ENCODE measurements at places on chromosomes 3 and 15.

GRCh38 chr3:184767377-184767776 lies 44.6 kb upstream of the VPS8 start:
- no peak for DNase-seq

DNA sequence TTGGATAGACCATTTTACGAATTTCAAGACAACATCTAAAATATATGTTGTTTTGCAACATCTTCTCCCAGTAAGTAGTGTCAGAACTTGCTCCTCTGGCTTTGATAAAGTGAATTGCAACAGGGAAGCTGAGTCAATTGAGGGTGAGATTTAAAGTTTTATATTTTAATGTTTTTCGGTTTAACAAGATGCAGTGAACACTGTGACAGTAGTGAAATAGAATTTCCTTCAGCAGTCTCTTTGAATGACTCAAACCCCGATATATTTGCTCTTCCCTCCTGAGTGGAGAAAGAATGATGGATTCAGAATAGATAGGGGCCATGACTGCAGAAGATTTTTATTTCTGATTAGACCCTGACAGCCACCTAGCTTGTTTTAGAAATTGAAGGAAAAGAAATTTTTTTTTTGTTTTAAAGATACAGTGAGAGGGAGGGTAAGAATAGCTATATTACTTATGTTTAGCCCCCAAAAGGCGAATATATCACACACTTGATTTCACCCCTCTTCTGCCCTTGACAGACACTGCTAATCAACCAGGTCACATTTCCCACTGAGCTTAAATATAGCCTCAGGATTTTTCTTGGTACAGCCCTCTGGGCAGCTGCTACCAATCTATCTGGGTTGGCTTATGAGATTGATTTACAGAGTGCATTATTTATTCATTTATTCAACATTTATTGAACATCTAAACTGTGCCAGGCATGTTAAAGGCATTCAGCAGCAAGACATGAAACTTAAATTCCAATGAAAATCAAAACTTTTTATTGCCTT lies 183.3 kb upstream of the ADAMTS9 start:
- no peak for DNase-seq

GRCh38 chr3:116002235-116002634 lies 378.9 kb downstream of the GAP43 start:
- no peak for DNase-seq

DNA sequence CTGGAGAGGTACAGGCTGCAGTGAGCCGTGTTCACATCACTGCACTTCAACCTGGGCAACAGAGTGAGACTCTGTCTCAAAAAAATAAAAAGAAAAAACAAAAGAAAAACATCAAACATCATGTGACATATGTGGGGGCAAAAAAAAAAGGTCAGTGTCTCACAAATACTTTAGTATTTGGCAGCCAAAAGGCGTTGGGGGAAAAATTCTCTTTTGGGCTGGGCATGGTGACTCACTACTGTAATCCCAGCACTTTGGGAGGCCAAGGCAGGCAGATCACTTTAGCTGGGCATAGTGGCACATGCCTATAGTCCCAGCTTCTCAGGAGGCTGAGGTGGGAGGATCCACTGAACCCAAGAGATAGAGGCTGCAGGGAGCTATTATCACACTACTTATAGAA lies 47.6 kb downstream of the TMCC1 start:
- no peak for DNase-seq

DNA sequence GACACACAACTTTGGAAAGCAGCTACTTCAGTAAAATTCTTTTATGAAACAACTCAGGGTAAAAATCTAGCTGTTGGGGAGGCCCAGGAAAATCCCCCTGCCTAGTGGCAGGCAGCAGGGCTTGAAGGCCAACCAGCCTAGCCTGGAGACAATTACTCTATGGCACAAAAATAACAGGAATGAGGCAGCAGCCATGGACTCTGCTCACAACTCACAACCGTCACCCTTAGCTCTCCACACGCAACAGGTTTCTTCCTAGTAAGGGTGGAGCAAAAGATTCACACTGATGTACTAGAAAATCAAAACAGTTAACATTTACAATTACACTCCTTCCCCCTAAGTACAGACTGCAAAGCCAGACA lies 530 bp upstream of the FBXL22 start:
- no peak for DNase-seq

GRCh38 chr3:89787485-89787884 lies 680.1 kb downstream of the EPHA3 start:
- no peak for DNase-seq

DNA sequence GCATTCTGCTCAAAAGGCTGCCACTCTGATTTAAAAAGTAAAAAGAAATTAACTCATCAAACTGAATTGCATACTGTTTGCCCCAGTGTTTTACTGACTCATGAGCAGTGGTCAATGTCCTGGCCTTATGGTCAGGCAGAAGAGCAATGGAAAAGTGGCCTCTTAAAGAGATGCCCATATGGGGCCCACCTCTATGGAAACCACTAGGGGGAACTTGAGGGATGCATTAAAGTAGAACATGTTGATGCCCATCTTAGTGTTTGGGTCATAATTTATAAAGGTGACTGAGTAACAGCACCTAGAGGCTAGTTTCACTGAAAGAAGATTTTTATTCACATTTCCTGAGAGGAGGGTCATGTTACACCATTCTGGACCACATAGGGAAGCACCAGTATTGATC lies 66.5 kb upstream of the RNU6-1 start:
- no peak for DNase-seq

Measured in GDM1 (cell line).